ENCODE measurements at places on chromosomes 4 and X. TPM values are rescaled to one million over a fixed set of nuclear protein-coding genes. Genes with fewer than 3 reads are reported as not detected.

NUDT11 gene
- 0.37 TPM for total RNA-seq

GRCh38 chr4:8723222-8723980 lies 130.8 kb downstream of the CPZ start:
- DNase-seq = no peak

DNA sequence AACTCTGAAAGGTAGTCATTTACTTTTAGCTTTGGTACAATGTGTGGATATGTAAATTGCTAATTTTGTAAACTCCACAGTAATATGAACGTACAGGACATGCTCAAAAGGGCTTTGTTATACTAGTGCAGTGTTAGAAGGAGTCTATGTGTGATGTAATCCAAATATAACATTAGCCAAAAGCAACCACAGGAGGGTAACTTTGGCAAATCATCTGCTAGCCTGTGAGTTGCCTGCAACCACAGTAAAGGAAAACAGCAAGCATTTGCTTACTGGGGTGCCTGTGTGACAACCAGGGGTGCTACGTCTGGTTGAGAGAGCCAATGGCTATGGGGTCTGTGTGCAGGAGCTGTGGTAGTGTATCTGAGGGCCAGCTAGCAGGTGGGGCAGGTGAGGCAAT lies 245.8 kb downstream of the ADAMTS3 start:
- DNase-seq = no peak

DNA sequence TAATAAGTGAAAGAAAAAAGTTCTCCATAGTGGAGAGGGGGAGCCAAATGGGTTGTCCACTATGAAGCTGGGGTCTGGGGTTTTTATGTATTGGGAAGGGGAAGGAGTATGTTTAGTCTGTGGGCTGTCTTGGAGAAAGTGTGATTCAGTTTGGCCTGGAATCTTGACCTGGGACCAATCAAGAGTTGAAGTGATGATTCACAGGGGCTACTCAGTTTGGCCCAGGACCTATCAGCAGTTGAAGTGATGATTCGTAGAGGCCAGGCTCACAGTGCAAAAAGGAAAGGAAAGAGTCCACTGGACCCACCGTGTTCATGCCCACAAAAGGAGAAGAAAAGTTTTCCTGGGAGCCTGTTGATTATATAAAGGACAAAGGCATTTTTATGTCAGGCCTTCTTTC lies 47.3 kb upstream of the RAB9B start:
- DNase-seq = no peak
